Gastroesophageal sphincter (tissue), 4 donors: ENCODE measurements at places on chromosomes 6 and 20. TPM values are rescaled to one million over a fixed set of nuclear protein-coding genes. Genes with fewer than 3 reads are reported as not detected.
A peak's percentile ranks its signal among the peaks of the same experiment; 100 is the strongest.

- no peak for ATAC-seq
Observed at GRCh38 chr20:58652606-58653294, 1.7 kb downstream of the STX16 start.

- ATAC-seq = no peak
Observed at GRCh38 chr20:8764344-8764962, 304.4 kb upstream of the PLCB4 start.

- no peak for ATAC-seq
Observed at GRCh38 chr6:106253172-106253571, 72.4 kb downstream of the ATG5 start.

Gene SLC17A2
- not detected for total RNA-seq

DNA sequence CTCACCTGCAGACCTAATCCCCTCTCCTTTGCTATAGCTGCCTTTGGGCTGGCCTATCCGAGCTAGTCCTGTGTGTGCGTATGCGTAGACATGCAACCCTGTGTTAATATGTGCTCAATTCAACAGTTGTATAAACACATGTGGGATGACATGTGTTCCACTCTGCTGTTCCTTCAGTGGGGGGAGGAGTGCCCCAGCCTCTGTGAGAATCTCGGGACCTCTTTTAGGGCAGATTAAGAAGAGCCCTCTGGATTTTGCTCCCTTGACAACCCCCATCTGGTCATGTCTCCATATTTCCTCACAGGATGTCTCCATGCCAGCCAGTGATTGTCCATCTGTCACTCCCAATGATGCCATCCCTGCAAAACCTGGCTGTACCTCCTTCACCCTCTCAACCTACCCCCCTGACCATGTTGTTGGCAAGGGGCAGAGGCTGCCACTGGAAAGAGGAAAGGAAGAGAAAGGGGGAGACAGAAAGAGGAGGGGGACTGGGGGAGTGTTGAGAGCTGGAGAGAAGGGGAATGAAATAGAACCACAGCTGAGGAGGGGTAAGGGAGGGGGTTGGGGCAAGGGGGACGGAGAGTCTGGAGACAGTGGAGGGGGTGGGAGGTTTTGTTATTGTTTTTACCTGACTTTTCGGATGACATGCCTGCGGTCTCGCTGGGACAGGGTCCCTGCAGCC, 417 bp downstream of the PRRT1 start:
- ATAC-seq = no peak

DNA sequence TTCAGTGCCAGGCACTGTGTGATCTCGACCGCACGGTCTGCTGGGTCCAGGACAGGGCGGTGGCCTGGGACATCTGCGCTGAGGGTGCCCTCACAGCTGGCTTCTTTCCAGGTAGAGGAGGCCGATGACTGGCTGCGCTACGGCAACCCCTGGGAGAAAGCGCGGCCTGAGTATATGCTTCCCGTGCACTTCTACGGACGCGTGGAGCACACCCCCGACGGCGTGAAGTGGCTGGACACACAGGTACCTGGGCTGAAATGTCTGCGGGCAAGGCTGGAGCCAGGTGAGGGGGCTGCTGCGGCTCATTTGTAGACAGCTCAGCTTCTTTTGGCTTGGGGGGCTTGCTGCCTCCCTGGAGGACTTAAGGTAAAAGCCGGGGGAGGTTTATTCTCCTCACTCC, 26.6 kb downstream of the PYGB start:
- no peak for ATAC-seq

- no peak for ATAC-seq
Observed at GRCh38 chr6:98272060-98272459, 562.3 kb upstream of the POU3F2 start.

- no peak for ATAC-seq
Observed at GRCh38 chr6:113522376-113522775, 334.8 kb upstream of the MARCKS start.

DNA sequence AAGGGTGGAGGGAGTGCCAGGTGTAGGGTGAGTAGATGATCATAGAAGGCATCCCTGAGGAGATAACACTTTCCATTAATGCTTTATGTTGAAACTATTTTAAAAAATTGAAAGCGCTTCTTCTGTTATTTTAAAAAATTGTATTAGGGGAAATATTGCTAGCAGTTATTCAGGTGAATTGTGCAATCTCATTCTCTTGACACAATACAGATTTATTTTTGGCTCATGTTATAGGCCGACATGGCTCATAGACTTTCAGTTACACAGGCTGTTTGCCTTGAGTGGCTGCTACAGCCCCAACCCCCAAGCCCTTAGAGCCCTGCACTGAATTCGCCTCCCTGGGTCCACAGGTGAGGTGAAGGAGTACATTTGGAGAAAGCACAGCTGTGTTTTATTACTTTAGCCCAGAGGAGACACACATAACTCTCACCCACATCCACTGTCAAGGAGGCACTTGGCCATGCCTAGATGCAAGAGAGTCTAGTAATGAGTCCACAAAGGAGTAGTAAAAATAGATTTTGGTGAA, 228.2 kb downstream of the RFPL4B start:
- no peak for ATAC-seq

DNA sequence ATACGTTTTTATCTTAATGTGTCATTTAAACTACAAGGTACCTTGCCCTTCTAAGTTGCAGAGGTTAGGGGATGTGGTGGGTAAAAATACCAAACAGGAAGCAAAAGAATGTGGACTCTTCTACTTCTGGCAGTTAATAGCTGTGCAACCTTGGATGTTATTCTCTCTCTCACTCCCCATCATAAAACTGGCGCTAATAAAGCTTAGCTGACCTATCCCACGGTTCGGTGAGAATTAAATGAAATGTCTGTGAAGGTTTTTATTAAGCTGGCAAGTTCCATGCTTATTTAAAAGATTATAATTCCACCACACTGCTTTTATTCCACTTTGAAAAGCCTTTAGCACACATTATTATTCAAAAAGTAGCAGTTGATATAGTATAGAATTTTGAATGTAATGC, 127.8 kb upstream of the SLC22A23 start:
- ATAC-seq = no peak

Gene SHLD1
- total RNA-seq = 3.3 TPM

Gene HFE
- total RNA-seq = 11.4 TPM

DNA sequence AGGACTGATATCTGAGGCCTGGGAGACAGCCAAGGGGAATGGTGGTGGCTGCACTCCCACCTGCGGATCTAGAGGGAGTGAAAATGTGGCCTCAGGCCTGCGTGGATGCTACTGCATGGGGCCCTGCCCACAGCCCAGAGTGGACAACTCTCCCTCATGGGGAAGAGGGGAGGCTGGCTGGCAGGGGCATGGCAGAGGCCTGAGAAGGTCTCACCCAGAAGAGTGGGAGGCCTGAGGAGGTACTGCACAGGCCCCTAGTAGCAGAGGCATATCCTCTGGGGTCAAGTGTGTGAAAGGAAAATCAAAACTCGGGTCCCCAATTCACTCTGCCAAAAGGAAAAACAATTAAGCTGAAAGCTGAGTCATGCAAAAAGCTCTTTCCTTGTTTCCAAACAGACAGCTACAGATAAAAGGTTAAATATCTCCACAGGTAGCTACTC, 158.2 kb downstream of the AKAP7 start:
- ATAC-seq = no peak

Gene DEFB128
- total RNA-seq = not detected

GRCh38 chr6:81130061-81130460, 622.4 kb downstream of the TENT5A start:
- no peak for ATAC-seq

DNA sequence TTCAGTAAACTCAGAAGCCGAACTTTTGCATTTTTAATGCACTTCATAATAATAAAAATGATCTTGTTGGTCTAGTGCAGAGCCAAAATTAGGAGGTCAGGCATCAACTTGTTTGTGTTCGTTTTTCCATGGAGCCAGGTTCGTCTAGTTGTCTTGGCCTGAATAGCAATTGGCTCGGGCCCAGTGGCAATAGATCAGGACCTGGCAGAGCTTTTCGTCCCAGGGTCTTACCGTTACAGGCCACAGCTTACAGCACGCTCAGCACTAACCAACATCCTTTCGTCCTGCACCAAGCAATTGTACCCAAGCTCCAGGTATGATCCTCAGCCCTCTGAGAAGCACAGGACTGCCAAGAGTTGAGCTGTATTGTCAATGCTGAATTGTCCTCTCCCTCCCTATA, 240.5 kb upstream of the PLN start:
- ATAC-seq = no peak

Gene CPNE5
- total RNA-seq = 2.0 TPM

- ATAC-seq = no peak
Observed at GRCh38 chr6:150156460-150156859, 13.6 kb downstream of the PPP1R14C start.

- no peak for ATAC-seq
Observed at GRCh38 chr6:43355862-43356590, 13.4 kb downstream of the ZNF318 start.

DNA sequence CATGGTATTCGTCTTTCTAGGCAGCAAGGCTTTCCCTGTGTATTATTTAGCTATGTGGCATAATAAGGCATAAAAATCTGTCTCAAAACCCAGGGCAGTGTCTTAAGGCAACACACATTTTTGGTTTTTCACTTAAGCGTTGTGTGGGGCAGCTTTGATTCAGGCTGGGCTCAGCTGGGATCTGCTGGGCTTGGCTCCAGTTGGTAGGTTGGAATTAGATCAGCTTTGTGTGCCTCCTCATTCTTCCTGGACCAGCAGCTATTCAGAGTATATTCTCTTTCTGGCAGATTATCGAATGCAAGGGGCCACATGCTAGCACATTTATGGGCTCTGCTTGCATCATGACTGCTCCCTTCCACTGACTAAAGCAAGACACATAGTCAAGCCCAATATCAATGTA, 487.9 kb downstream of the RFPL4B start:
- ATAC-seq = no peak

Gene GRM1
- not detected for total RNA-seq

DNA sequence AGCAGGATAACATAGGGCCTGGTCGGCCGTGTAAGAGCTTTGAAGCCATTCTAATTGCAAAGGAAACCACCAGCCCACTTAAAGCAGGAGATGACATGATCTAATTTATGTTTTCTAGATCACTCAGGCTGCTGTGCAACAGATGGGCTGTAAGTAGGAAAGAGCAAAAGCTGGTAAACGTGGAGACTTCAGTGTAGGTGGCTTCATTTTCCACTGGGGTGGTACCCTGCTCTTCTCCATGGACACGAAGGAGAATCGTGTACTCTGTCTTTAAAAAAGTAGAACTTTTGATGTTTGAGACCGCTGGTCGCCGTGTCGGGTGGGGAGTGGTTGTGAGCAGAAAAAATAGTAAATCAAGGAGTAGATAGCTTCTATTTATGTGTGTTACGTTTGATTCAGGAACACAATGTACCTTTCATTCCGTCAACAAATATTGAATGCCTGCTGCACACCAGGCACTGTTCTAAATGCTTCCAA, 6.4 kb downstream of the CASS4 start:
- no peak for ATAC-seq

GRCh38 chr6:35470663-35471120, 2.5 kb downstream of the RPL10A start:
- ATAC-seq = no peak

Gene EHMT2
- 29.5 TPM for total RNA-seq

GRCh38 chr6:143609972-143610371, 67.8 kb upstream of the PHACTR2 start:
- no peak for ATAC-seq

- ATAC-seq = no peak
Observed at GRCh38 chr6:142296975-142297604, 4.7 kb upstream of the ADGRG6 start.

Gene SNAP25
- total RNA-seq = 5.5 TPM

- ATAC-seq = no peak
Observed at GRCh38 chr20:35326740-35327073, 34.5 kb upstream of the FAM83C start.

Gene SLC32A1
- total RNA-seq = not detected

DNA sequence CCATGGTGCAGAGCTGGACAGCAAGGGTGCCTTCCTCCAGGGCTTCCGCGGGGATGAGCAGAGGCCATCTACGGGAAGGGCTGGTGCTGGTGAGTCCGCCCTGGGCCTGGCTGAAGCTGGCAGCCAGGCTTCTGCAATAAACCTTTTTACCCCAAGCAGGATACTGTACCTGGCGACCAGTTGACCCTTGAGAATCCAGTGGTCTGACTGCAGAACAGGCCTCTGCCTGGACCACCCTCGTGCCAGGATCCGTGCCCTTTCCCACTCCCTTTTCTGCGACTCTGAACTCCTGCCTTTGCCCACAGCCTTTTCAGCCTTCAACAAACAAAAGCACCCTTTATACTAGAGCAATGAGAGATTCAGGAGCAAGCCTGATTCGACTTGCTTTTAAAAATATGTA, 18.9 kb downstream of the CDH26 start:
- no peak for ATAC-seq

- ATAC-seq = no peak
Observed at GRCh38 chr20:62766071-62766450, 30.2 kb upstream of the MRGBP start.

GRCh38 chr6:126172131-126172530, 167.8 kb upstream of the CENPW start:
- ATAC-seq = no peak

DNA sequence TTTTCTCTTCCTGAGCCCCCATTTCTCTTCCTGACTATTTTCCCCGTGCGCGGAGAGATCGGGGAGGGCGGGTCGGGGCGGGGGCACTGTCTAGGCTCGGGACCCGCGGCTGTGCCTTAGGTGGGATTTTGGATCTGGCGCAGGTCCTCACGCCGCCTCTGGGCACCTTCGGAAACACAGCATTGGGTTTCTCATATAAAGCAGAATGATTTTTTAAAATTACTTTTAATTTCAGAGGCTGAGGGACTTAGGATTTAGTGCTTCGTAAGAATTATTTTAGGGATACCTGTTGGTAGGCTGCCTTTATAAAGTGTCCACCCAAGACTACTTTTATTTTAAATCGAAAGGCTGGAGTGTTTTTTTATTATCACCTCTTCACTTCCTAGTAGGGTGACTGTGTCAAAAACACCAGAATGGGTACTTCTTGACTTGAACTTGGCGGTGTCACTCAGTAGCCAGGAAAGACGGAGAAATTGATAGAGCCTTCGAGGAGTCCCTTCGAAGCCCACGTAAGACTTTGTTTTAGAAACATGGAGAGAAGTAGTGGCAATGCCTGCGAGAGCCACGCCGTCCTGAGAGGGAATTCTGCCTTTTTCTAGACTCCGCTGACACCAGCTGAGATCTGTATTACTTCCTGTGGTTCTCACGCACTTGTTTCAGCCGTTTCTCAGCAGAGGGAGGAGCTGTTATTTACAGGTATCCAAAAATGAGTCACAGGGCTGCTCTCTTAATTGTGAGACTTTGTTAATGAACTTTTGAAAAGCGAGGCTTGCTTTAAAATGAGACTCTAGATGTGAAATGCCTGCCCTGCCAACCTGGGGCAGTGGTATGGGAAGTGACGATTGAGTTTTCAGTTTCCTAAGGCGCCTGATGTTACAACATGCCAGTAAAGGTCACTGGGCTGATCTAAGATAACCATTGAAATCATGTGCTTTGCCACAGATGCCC, 667 bp downstream of the STX11 start:
- peak; percentile 42 for ATAC-seq

DNA sequence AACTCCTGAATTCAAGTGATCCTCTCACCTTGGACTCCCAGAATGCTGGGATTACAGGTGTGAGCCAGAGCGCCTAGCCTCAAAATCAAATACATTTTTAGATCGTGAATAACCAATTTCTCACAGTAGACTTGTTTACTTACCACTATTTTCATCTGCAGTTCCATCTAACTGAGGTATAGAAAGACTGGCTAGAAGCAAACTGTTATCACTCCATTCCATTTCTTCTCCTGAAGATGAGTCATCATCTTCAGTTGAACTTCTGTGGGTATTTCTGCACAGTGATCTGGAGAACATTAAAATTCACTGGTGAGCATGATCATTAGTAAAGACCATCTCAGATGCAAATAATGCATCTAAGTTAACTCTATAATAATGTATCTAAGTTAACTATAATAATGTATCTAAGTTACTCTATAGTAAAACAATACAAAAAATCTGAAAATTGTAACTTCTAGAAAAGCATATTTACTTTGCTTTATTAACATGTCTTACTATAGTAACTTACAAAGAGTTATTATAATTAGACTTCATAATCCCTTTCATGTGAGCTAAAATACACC, 105.4 kb downstream of the REV3L start:
- no peak for ATAC-seq
